ENCODE measurements at places on chromosomes 3 and 15.

GRCh38 chr3:71966185-71966584 lies 181.2 kb upstream of the PROK2 start:
- no peak for DNase-seq

DNA sequence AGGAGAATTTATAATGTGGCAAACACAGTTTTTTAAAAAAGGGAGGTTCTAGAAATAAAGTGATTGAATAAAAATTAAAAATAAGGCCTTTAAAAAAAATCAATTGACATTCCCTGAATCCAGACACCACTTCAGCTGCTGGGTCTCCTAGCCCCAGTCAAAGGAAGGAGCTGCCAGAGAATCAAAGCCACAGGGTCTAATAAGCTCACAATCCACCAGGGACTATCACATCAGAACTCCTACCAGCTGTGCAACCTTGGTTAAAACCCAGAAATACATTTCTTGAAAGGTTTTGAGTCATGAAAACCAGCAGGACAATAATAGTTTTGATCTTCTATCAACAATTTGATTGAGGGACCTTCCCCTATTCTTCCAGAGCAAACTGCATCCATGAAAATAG lies 134.5 kb downstream of the MECOM start:
- DNase-seq: no peak

DNA sequence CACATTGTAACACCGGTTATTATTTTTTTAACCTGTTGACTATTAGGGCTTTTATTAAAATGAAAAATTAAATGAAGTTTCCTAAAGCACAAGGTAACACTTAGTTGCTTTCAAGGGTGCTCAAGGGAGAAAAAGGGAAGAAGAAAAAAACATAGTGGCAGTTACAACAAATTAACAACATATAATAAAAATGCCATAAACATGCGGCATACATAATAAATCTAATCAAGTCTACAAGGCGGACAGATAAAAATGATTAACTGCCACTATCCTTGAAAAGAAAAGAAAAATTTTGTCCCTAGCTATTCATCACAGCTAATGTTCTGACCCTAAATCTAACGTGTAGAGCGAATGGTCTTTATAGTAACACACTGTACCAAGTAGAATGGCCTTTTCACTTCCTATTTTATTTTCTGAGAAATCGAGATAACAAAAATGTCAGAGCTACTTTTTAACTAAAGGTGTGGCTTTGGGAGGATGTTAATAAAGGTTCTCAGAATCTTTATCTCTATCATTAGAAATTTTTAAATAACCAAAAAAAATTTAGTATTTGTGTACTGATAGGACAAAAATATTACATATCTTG lies 194.9 kb downstream of the FOXP1 start:
- no peak for DNase-seq

GRCh38 chr15:68543165-68544008 lies 35.4 kb upstream of the CORO2B start:
- peak; percentile 62 for DNase-seq

- DNase-seq: no peak
These were observed 35.4 kb upstream of the RBMS3 start for GRCh38 chr3:29245441-29245840.

- DNase-seq: peak; percentile 49
These were observed 4.9 kb downstream of the TLR9 start for GRCh38 chr3:52220380-52221026.

DNA sequence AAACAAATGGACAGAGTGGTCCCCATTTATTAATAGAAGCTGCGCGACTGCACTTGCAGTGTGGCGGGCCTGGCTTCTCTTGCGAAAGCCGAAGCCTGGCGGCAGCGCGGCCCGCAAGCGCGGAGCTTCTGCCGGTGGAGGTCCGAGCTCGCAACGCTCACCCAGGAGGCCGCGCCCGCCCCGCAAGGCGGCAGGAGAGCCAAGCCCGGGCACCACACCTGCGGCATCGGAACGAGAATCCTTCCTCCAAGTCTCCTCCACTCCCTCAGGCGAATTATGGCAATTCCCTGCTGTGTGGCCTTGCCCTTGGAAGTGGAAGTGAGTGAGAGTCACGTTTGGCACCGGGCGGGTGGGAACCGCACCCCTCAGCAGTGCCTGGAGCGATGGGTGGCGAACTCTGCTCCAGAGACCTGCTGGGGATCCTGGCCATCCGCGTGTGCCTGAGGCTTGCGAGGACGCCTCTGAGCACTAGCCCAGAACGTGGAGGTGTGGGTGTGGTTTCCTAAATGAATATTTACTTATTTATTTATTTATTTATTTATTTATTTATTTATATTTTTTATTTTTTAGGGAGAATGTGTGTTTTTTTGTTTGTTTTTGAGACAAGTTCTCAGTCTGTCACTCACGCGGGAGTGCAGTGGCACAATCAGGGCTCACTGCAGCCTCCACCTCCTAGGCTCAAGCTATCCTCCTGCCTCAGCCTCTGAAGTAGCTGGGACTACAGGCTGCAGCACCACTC lies 133.7 kb upstream of the UBE2E1 start:
- no peak for DNase-seq

GRCh38 chr15:58742022-58742813 lies 7.3 kb downstream of the ADAM10 start:
- DNase-seq: no peak

- DNase-seq: no peak
These were observed 104.0 kb downstream of the TNIK start for GRCh38 chr3:171356251-171356650.

GRCh38 chr3:32500231-32500630 lies 2.4 kb downstream of the CMTM6 start:
- no peak for DNase-seq

GRCh38 chr3:168029705-168030104 lies 66.0 kb downstream of the GOLIM4 start:
- DNase-seq: no peak

DNA sequence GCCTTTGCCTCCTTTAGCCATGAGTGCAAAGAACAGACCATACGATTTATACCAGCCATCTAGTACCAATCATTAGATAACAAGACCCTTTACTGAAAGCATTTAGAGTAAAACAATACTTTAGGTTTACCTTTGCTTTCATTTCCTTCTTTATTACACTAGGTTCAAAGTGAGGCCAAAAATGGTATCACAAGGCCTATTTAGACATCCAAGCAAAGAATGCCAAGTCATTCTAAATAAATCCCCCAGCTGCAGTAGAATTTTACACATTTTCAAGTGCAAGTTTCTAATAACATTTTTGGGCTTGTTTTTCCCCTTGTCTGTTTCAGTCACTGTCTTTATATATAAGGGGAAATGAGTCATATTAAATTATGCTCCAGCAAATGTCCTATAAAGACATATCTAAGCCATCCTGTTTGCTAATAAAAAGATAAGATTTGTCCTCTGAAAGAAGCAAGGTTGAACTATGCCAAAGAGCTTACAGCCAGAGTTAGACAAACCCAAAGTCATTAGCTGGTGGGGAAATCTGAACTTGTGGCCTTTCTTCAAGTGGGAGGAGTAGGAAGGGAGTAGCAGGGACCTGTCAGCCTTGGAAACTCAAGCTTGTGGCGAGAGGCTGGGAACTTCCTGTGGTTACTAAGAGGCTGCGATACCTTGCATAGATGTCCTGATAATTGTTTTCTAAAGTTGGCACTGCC lies 232.7 kb downstream of the MECOM start:
- no peak for DNase-seq

GRCh38 chr3:59856934-59857460 lies 807.2 kb upstream of the CFAP20DC start:
- no peak for DNase-seq

DNA sequence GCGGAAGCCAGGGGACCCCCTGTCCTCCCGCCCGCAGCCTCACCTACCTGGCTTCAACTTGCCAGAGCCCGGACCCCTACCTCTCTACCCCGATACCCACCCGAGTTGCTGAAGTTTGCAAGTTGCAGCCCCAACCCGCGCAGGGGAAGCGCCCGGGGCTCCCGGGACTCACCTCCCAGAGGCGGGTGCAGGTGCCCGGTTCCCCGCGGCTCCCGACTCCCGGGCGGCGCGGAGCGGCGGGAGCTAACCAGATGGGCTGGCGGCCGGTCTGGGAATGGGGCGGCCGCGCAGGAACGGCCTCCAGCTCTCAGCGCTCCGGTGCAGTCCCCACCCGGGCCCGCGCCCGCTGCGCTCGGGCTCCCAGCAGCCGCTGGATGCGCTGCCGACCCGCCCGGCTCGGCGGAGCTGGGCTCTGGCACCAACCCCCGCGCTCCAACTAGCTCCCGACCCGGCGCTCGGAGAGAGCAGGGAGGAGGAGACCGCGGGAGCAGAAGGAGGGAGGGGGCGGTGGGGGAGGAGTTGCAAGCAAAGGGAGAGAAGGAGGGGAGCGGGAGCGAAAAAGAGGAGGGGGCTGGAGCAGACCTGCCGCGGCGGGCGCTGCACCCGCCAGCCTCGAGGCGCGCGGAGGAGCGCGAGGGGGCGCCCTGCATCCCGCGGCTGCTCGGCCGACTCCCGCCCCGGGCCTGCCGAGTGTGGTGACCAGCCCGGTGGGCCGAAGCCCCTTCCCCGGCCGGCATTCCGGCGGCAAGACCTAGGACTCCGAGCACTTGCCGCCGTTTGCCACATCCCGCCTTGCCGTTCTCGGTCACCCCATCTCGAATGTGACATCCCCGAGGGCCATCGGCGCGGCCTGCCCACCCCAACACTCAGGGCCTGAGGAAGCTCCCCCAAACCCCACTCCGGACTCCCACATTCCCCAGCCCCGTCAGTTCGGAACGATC lies at the start of gene SEMA5B:
TSS of gene SEMA5B (minus strand) at position 472 of the 941 bp plus-strand sequence. CDS start 66,500 bp downstream, outside the sequence.
- DNase-seq: no peak

- DNase-seq: no peak
These were observed 93.9 kb downstream of the CPN2 start for GRCh38 chr3:194257151-194257621.

DNA sequence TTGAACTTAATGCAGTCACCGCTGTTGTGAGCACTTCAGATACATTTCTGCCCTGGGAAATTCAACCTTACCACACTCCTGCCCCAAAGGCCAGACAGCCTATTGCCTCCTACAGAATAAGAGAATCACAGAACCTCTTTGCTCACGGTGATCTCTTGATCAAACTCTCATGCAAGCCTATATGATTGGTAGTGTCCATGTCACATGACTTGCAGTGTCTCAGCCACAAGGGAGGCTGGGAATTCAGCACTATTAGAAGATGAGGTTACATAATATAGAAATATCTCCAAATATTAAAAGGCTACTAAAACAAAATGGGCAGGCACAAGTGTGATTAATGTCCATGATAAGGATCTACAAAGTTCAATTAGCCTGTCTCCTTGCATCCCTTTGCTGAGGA lies 3.8 kb upstream of the PCOLCE2 start:
- DNase-seq: no peak

GRCh38 chr3:135760581-135760980 lies 204.9 kb upstream of the PPP2R3A start:
- DNase-seq: no peak

DNA sequence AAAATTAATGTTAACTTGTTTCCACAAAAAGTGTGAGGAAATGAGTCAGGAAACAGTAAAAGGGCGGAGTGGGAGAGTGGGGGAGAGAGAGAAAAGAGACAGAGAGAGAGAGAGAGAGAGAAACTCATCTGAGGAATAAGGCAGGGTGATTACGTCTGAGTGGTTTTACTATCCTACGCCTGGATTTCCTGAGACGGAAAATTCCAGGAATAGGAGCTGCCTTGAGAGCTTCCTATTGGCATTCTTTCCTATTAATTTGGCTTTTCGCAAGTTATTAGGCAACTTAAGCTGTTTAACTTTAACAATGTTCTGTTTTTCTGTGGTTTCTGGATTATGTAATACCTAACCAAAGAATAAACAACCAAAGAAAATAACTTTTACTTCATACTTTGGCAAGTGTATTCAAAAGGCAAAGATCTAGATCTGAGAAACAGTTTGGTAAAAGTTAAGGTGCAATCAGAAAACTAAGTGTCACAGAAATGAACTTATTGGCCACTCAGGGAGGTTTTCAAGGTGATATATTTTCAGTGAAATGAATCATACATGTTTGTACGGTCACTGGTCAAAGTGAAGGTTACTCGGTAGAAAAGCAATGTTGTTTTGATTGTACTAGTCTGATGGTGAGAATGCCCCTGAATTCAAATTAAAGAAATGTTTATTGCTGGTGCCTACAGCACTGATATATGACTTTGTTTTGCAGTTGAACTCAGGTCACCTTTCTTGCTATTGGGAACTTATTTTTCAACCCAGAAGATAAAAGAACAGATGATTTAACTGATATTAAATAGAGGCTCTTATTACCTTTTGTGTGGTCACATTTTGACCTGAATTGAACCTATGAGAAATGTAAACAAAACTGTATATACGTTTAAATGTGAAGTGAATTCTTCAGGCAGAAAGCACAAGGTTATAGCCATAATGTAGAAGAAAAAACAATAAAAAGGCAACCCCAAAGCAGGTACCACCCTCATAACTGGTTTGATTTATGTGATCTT lies 39.9 kb upstream of the TNFSF10 start:
- peak; percentile 33 for DNase-seq

DNA sequence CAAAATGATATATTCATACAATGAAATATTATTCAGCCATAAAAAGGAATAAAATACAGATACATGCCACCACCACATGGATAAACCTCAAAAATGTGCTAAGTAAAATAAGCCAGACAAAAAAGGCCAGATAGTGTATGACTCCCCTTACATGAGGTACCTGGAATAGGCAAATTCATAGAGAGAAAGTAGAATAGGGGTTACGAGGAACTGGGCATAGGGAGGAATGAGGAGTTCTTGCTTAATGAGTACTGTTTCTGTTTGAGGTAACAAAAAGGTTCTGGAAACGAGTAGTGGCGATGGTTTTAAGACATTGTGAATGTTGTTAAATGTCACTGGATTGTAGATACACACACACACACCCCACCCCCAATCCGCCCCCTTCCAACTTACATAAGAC lies 8.2 kb downstream of the RAF1 start:
- no peak for DNase-seq

DNA sequence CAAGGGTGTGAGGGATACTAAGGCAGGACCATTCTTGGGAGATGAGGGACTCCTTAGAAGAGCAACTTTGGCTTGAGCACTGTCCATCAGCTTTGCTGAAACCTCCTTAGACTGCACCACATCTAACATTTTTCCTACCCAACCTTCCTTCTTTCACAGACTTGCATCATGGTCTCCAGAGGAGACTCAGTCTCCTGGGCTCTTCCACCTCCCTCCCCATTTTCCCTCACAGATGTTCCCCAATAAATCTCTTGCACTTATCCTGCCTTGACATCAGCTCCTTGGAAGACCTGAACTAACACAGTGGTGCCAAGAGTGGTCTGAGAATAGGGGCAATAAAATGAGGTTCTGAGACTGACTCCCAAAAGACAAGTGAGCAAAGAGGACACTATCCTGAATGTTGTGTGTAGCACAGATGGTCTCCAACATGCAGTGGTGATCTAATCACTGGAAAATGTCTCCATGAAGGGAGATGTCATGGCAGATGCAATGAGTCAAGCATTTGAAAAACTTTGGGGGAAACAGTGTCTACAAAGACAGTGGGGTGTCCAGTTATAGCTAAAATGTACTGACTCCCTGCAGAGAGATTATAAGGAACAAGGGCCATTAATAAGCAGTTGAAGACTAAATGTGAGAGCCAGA lies 26.0 kb upstream of the BOC start:
- DNase-seq: no peak
